ENCODE measurements at places on chromosomes 13 and 19.

DNA sequence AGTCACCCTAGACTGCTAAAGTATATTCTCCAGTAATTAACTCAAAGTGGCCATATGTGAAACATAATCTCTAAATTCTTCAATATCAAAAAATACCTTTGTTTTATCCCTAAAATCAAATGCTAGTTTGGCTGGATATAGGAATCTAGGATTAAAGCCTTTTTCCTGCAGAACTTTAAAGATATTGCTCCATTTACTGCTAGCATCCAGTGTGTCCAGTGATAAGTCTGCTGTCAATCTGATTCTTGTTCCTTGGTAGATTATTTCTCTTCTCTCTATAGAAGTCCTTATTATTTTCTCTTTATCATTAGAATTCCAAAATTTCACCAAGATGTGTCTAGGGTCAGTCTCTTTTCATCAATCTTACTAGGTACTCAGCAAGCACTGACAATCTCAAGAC, 384.6 kb downstream of the FGF14 start:
- DNase-seq = no peak

- DNase-seq = no peak
Measured at GRCh38 chr19:8373867-8374813, 10.2 kb downstream of the ANGPTL4 start.

- no peak for DNase-seq
Measured at GRCh38 chr13:44032802-44033201, 153.1 kb downstream of the LACC1 start.

DNA sequence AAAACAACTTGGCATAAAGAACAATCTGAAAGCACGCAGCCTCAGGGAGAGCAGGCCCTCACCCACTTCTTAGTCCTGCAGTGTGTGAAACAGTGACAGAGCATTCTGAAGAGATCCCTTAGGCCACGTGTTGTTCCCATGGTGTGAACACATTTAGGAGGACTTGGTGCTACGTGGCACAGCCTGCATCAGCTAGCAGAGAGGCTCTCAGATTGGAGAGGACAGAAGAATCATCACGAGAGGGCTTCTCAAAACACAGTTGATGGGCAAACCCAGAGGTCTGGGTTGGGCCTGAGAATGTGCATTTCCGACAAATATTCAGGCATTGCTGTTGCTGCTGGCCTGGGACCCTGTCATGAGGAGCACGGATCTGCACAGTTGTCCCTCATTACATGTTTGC, 26.1 kb upstream of the TFDP1 start:
- no peak for DNase-seq

DNA sequence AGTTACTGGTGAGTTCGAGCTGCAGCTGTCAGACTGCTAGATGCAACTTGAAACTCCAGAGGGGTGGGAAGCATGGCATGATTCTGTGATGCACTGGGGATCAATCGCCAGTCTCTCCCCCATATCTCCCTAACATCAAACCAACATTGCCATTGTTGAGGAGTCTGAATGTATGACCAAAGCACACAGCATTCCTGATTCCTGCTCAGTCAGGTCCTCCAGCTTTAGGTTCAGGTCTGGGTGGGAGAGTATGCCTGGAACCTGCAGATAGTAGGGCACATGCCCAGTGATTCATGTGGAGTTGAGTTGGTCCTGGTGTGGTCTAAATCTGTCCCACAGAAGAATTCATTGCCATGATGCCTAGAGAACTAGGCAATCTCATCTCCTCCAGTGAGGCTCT, 269.1 kb downstream of the GPC5 start:
- DNase-seq = no peak

DNA sequence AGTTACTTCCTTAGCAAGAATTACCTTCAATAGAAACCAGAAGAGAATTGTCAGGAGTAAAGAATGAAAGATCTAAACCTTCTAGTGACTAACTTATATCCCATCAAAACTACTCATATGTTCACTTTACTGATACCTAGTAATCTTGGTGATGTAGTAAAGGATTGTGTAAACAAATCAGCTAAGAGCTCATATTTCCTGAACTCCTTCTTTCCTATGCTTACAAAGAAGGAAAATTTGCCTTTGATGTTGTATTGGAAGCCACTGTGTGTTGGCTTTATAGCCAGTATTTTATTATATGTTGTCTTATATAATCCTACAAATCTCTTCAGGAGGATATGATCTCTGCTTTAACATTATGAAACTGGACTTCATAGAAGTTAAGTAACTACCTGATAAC, 671.0 kb downstream of the PCDH9 start:
- no peak for DNase-seq

GRCh38 chr19:16829822-16830289, 658 bp downstream of the SIN3B start:
- no peak for DNase-seq

- DNase-seq = no peak
Measured at GRCh38 chr19:30214651-30215051, 157.5 kb upstream of the ZNF536 start.

- DNase-seq = no peak
Measured at GRCh38 chr19:2659856-2660432, 42.5 kb downstream of the GNG7 start.

- no peak for DNase-seq
Measured at GRCh38 chr13:85799097-85799582, at the start of gene SLITRK6. Gene SLITRK6 (minus strand): TSS chr13:85799419. CDS start chr13:85796508, 2,911 bp downstream.

DNA sequence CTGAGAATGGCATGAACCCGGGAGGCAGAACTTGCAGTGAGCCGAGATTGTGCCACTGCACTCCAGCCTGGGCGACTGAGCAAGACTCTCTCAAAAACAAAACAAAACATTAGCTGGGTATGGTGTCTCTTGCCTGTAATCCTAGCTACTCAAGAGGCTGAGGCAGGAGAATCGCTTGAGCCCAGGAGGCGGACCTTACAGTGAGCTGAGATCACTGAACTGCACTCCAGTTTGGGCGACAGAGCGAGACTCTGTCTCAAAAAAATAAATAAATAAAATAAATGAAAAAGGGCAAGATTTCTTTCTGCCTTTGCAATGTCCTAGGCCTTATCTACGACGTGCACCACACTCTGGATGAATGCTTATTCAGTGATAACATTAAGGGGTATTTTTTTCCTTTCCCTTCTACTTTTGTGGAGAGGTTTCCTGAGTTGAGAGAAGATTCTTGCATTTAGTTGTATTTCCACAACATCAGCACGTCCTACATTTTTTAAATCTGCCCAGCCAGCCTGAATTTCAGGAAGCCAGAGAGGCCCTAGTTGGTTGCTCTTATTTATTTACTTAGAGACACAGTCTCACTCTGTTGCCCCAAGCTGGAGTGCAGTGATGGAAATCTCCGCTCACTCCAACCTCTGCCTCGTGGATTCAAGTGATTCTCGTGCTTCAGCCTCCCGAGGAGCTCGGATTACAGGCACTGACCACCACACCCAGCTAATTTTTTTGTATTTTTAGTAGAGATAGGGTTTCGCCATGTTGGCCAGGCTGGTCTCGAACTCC, 26.1 kb upstream of the OR1M1 start:
- DNase-seq = no peak

DNA sequence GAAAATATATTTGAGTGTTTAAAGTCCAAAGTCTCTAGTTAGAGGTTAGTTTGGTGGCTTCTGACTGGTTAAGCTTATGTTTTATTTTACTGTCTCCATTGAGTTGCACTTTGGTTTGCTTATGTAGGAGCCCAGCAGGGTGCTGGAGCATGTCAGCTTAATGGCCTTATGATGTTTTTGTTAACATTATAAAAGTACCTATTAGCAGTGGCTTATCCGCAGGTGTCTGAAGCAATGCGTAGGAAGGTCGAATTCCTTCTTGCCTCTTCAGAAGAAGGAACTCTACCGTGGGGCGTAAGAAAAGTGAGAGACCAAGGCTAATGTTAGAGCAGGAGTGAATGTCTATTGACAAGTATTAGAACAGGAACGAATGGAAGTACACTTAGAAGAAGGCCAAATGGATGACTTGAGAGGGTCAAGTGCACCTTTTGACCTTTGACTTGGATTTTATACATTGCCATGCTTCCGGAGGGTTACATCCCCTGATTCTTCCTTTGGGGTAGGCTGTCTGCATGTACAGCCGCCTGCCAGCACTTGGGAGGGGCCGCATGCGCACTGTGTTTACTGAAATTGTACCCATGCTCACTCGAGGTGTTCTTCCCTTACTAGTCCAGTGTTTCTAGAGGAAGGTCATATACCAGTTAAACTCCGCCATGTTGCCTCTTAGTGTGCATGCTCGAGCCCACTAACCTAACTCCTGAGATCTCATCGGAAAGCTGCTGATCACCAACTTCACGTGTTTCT, 793.9 kb upstream of the PCDH9 start:
- no peak for DNase-seq

DNA sequence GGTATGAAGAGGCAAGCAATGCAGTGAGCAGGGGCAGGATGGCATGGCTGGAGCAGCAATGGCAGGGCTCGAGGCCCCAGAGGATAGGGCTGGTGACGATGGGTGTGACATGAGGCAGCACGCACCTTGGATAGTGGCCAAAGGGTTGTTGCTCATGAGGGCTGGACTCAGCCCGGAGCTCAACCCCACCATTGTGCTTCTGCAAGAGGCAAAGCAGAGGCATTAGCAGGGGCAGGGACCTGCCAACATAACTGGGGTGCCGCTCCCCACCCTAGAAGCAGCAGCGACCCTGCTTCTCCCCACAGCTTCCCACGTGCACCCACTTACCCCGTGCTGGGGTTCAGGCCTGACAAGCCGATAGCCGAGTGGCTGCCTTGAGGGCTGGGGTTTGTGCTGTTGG, 15.8 kb downstream of the ZNF574 start:
- DNase-seq = no peak
